Activated CD4-positive, CD25-positive, alpha-beta regulatory T cell (primary cell): ENCODE measurements at places on chromosomes 3 and 15.

- no peak for DNase-seq
Measured at GRCh38 chr15:71804695-71805470, 5.5 kb upstream of the NR2E3 start.

GRCh38 chr3:32208447-32208846, 30.0 kb upstream of the CMTM8 start:
- DNase-seq: no peak

DNA sequence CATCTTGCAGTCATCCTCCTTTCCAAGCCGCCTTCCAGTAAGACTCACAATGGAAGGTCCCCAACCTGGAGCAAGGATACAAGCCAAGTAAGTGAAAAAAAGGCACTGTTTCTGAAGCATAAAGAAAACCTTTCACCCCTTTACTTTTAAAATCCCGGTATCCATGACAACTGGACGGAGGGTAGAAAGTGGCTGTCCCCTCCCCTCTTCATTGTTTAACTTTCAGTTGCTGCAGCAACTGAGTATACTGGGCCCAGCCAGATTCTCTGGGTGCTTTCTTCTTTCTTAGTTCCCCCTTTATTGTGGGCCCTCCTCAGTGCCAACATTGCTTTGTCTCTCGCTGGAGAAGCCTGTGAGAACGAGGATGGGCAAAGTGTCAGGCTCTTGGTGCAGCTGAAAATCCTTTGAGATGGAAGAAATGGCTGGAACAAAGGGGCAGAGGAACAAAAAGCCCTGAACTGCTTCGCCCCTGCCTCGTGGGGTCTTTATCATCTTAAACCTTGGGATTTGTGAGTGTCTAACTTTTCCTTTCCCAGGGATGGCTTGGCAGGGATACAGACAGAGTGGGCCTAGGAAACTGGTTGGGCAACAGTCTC, 224.0 kb upstream of the RGMA start:
- no peak for DNase-seq

DNA sequence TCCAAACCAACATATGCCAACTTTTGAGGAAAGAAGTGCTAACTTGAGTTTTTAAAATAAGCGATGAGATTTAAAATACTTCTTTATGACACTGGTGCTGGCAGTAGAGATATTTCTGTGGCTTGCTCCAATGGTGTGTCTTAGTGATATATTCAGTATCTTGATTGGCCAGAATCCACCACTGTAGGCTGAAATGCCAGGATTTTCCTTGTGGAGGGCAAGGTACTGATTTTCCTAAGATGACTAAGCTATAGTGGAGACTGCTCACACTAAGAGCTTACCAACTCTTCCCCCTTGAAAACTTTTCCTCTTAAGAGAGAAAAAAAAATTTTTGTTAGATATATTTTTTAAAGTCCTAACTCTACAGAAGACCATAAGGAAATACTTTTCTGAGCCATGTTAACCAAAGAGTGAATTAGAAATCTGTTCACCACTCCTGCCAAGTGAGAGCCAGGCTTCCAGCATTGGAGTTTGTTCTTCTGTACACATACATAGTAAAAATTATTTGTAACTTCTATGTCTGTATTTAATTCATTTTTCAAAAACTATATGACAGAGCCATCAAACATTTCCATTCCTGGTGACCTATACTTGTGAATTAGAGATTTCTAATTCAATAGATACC, 109.1 kb downstream of the PPP2R3A start:
- DNase-seq: no peak

DNA sequence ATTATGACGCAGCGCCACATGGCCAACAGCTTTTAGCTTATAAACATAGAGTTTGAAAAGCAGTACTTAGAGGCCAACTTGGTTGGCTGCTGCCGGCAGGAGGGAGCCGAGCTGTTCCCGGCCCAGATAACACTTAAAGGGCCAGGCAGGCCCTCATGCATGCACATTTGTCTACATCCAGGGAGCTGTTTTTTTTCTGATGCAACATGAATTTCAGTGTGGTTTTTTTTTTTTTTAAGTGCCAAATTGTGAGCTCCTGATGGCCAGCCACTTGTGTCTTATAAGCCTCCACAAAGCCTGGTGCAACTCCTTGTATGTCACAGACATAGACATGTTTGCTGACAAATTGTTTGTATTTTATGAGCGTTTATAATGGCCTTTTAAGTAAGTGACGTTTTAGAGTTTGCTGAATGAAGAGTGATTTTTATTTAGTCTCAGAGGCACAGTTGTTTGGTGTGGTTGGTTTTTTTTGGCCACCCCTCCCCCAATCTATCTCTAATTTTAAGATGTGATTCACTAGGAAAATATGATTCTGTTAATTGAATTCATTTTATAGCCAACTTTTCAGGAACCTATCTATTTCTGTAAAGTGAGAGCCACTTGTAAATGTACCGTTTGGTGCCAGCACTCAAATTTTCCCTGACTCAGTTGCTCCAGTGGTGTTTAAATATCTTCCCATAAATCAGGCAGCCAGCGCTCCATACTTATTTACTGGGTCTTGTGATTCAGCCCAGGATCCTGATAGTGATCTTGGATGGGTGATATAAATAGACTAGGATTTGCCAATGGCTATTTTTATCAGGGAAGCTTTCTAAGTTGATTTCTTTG, 134.3 kb downstream of the VGLL4 start:
- no peak for DNase-seq

- DNase-seq: no peak
Measured at GRCh38 chr3:33993631-33994030, 195.2 kb downstream of the PDCD6IP start.

GRCh38 chr3:54123776-54124196, 1.4 kb downstream of the CACNA2D3 start:
- no peak for DNase-seq

DNA sequence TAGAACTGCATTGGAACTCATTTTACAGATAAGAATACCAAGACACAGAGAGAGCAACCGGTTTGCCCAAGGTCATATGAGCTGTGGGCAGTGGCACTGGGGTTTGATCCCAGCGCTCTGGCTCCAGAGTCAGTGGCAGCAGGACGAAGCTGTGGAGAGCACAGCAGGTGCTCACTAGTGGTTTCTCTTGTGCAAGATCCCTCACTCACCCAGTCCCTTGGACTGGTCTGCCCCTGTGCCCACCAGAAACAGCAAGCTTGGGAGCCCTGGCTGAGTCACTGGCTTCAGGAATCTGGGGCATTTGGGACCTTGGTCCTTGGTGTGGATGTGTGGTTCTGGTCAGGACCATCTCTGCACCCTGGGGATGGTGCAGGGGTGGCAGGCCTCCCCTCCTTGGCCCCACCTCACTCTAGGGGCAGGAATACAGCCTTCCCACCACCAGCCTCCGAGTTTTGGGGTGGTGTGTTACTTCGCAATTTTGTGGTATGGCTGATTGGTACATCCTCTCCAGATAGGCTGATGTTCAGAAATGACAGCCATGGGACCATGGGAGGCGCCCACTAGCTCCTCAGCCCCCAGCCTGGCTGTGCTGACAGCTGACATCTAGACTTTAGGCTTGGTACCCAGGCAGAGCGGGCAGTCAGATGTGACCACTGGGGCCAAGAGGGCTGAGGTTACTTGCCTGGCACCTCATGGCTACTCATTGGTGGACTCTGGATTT, 104.6 kb downstream of the LSM3 start:
- no peak for DNase-seq

DNA sequence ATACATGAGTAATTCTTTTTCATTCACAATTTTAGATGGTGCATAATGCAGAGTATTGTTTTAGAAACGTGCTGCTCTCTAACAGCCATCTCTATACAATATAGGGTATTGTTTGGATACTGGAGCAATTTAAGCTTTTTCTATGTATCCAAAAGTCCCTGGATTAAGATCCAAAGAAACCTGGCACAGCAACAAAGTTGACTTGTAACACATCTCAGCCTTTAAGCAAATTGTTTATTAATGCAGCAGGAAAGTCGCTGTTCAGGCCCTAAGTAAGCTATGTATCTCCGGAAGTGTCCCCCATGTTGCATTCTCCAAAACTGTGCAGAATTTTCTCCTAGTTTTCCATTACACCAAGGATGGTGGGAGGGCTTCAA, 7.3 kb downstream of the VGLL4 start:
- no peak for DNase-seq

- no peak for DNase-seq
Measured at GRCh38 chr3:147391781-147392624, 14.3 kb downstream of the ZIC4 start.

DNA sequence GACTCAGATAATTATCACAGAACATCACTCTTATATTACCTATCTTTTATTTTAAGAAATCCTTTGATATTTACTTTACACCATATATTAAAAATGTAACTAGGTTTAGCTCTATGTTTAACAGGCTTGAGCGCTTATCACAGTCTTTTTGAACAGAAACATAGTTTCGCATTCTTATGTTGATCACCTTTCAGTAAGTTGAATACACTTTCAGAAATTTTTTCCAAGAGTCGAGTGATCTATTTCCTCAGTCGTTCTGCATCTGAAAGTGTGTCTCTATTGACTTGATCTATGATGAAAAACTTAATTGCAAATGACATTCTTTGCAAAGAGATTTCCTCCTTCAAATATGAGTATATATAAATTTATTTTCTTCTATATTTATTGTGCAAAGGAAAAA, 516.6 kb upstream of the KCNMB2 start:
- no peak for DNase-seq

GRCh38 chr3:77939726-77940125, 899.8 kb downstream of the ROBO2 start:
- no peak for DNase-seq

DNA sequence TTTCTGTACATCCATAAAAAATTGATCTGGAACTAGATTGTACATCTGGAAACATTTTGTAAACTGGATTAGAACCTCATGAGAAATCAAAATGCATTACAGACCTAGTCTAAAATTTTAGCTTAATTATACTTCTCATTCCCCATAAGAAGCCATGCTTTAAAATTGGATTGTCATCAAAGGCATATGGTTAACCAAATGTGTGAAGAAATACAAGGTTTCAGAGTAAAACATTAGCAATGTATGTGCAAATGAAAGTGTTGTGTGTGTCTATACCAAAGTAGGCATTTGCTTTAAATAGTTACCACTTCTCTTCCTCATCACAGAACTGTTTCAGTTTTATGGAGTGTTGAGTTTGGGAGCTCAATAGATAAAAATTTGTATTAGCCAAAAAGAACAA, 968.7 kb downstream of the EPHA3 start:
- no peak for DNase-seq

DNA sequence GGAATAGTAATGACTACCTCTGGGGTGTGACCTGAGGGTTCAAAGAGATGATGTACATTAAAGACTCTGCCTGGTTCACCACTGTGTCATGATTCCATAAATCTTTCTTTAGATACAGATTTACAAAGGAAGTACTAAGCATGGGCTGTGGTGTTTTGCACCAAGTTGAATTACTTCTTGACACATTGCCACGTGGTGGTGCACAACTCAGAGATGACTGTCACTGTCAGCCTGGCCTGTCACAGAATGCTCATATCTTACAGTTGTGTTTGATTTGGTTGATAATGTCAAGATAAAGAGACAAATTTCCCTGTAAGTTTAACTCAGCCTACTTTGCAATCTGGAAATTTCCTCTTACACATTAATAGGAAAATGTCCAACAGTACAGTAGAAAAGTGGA, 3.2 kb downstream of the CTDSPL start:
- DNase-seq: no peak

DNA sequence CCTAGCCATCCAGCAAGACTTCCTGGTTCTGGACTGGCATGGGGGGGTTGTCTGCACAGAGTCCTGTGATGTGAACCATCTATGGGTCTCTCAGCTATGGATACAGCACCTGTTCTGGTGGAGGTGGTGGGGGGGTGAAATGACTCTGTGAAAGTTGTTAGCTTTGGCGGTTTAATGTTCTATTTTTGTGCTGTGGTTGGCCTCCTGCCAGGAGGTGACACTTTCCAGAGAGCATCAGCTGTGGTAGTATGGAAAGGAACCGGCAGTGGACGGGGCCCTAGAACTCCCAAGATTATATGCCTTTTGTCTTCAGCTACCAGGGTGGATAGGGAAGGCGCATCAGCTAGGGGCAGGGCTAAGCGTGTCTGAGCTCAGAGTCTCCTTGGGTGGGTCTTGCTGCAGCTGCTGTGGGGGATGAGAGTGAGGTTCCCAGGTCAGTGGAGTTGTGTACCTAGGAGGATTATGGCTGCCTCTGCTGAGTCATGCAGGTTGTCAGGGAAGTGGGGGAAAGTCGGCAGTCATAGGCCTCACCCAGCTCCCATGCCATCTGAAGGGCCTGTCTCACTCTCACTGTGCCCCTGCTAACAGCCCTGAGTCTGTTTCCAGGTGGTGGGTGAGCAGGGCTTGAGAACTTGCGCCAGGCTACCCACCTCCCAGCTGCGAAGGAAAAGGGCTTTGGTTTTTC, 7.1 kb upstream of the LARS2 start:
- no peak for DNase-seq

- DNase-seq: no peak
Measured at GRCh38 chr15:81491414-81492096, 117.5 kb upstream of the TMC3 start.

- DNase-seq: no peak
Measured at GRCh38 chr15:44763187-44763586, 26.9 kb downstream of the TRIM69 start.

DNA sequence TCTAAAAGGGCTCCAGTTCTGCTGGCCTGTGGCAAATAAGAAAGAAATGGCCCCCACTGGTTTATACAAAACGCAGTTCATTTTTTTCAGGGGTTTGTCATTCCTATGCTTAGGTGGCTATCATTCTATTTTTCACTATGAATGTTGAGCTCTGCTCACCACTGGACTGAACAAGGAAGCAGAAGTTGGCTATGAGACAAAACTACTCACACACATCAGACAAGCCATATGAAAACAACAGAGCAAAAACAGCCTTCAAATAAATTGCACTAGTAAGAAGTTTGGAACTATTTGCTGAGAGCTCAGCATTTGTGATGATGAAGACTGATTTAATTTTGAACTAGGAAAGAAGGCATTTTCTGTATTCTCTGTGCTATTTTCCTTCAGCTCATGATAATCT, 328.5 kb downstream of the MECOM start:
- DNase-seq: no peak
